Substantia nigra (tissue), 51 donors: ENCODE measurements at places on chromosomes 12 and 14.

- no peak for DNase-seq
Observed at GRCh38 chr14:58258156-58258555, 13.5 kb downstream of the PSMA3 start.

DNA sequence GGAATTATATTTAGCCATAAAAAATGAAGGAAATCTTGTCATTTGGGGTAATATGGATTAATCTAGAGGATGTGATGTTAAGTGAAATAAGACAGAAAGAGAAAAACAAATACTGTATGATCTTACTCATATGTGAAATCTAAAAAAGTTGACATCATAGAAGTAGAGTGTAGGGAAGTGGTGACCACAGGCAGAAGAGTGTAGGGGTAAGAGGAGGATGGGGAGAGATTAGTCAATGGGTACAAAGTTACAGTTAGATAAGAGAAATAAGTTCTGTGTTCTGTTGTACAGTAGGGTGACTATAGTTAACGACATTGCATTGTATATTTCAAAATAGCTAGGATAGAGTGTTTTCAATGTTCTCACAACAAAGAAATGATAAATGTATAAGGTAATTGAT lies 87.0 kb downstream of the TSHR start:
- no peak for DNase-seq

GRCh38 chr12:100138803-100139098 lies 3.9 kb downstream of the BLTP3B start:
- no peak for DNase-seq

GRCh38 chr12:114794049-114794558 lies 110.1 kb upstream of the TBX3 start:
- DNase-seq = no peak

DNA sequence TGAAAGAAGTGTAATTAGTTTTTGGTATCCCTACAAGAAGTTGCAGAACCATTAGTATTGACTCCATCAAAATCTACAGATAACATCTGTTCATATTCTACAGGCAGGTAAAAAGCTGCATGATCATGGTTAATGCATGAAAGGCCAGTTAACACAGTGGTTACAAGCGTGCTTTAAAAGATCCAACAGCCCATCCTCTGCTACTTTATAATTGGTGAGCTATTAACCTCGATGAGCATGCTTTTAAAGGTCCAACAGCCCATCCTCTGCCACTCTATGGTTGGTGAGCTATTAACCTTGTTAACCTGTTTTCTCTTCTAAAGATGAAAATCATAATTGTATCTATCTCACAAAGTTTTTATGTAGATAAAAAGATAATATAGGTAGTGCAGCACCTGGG lies 289.3 kb downstream of the DUSP6 start:
- DNase-seq = no peak

- DNase-seq = no peak
Observed at GRCh38 chr14:68124979-68125731, 305.6 kb downstream of the RAD51B start.

GRCh38 chr12:109775172-109775881 lies 57.9 kb downstream of the TRPV4 start:
- DNase-seq = peak; percentile 69

GRCh38 chr14:101132051-101132571 lies 228.6 kb upstream of the RTL1 start:
- DNase-seq = no peak

- DNase-seq = peak; percentile 4
Observed at GRCh38 chr12:6684609-6685008, 4.6 kb downstream of the ZNF384 start.

DNA sequence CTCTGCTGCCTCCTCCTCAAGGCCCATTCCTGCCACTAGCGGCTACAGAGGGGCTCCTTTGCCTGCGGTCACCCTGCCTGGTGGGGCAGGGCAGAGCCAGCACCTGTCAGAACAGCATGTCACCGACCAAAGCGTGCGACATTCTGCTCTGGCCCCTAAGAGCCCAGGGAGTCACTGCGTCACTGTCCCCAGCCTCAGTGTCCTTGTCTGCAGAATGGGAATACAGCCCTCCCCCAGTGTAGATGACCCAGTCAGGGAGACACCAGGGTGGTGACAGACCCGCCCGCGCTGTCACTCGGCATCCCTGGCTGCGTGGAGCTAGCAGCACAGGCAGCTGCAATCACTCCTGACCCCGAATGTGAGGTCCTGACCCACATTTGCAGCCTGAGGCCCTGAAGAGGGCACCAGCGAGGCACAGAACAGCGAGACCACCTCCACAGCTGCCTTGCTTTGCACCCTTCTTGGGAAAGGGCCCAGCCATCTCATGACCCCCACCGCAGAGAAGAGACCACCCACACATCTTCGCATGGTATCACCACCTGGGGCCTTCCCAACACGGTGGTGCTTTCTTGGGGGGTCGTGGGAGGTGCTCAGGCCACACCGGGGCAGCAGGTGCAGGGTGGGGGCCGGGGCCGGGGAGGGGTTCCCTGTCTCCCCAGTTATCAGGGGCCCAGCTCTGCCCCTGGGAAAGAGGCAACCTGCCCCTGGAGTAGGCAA lies 2.5 kb downstream of the AHNAK2 start:
- no peak for DNase-seq

DNA sequence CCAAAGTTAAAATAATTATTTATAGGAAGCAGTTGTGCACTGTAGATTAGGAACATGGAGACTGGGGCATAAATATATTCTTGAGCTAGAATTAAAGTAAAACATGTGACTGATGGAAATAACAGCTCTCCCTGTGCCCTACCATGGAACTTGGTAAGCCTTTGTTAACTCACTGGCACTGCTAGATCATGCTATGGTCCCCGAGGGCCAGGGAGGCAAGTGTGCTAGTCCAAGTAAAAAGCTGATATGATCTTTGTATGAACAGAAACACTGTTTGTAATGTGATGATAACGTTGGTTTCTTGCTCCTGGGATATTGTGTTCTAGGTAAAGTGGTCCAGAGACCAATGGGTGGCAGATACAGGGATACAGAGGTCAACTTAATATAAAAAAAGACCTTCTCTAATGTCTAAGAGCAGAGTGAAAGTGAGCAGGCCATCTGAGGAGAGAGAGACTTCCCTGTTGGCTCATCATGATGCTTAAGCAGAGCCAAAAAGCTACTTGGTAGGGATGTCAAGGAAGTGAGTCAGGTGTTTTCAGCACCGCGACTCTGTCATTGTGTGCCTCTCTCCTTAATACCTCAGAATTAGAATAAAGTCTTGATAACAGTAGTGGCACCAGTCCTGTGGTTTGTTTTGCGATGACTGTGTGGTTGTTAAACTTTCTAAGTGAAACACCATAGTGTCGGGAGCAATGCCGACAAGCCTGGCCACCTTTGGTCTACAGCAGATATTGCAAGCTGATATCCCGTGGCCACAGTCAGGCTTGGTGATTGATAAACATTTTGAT lies 27.6 kb downstream of the BICD1 start:
- no peak for DNase-seq

GRCh38 chr12:52612431-52613383 lies 5.7 kb downstream of the KRT73 start:
- DNase-seq = no peak

- no peak for DNase-seq
Observed at GRCh38 chr12:86729739-86730138, 473.5 kb upstream of the MGAT4C start.

DNA sequence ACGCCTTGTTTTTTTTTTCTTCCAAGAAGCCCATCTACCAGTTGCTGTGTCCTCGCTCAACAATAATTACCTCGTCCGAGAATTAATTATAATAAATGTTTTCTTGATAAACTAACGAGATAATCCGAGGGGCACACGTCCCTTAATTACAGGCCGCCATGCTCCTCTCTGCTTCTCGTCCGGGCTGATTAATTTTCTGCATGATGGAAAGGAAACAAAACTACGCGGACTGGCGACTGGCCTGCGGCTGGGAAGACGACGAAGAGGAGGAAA lies 2.2 kb downstream of the OTX2 start:
- DNase-seq = no peak

DNA sequence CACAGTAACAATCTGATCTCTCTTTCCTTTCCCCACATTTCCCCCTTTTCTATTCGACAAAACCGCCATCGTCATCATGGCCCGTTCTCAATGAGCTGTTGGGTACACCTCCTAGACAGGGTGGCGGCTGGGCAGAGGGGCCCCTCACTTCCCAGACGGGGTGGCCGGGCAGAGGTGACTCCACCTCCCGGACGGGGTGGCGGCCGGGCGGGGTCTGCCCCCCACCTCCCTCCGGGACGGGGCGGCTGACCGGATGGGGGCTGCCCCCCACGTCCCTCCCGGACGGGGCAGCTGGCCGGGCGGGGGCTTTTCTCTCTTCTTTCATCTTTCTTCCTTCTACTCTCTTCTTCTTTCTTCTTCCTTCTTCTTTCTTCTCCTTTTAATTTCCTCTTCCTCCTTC lies 1.3 kb upstream of the NUBPL start:
- no peak for DNase-seq

- DNase-seq = no peak
Observed at GRCh38 chr12:8912914-8913313, 1.4 kb upstream of the PHC1 start.

DNA sequence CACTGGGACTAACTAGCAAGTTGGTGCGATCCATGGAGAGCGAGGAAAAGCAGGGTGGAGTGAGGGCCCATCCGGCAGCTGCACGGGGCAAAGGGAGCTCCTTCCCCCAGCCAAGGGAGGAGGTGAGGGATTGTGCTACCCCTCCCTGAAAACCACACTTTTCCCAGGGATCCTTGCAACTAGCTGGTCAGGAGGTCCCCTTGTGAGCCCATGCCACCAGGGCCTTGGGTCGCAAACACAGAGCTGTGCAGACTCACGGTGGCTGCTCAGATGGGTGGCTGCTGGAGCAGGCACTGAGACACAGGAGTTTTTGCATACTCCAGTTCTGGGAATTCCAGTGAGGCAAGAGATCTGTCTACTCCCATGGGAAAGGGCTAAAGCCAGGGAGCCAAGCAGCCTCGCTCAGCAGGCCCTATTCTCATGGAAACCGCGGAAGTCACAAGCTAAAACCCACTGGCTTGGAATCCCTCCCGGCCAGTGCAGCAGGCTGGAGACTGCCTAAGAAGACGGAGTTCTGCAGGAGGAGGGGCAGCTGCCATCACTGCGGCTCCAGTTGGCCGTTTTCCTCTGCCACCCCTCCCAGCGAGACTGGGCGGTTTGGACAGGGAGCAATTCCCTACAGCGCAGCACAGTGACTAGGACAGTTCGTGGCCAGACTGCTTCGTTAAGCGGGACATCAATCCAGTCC lies 10.9 kb upstream of the ZNF705A start:
- DNase-seq = peak; percentile 68

DNA sequence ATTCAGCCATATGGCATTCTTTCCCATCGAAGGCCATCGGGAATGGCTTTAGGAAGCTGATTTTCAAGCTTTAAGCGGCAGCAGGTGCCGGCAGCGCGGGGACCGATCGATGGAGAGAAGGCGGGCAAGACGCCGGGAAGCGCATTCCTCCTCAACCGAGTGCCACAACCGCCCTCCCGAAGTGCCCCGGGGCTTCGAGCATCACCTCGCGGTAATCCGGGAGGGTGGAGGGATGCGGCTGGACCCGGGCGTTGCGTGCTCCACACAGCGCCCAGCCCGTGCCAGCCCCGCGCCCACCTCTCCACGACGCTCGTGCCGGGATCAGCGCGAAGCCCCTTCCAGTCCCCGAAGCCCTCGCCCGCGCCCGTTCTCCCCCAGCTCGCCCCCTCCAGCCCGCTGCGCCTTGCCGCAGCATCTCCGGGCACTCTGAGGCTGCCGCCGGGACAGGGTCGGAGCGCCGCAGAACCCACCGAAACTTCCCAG lies 3.2 kb downstream of the USP44 start:
- DNase-seq = peak; percentile 8

- DNase-seq = no peak
Observed at GRCh38 chr12:20211981-20212421, 156.3 kb upstream of the PDE3A start.

GRCh38 chr12:124515981-124516380 lies 51.4 kb downstream of the NCOR2 start:
- no peak for DNase-seq

GRCh38 chr12:118102070-118102469 lies 1.7 kb downstream of the VSIG10 start:
- no peak for DNase-seq

GRCh38 chr14:91310606-91311283 lies 66.2 kb upstream of the GPR68 start:
- no peak for DNase-seq

GRCh38 chr14:104351849-104352492 lies 213.6 kb downstream of the KIF26A start:
- DNase-seq = no peak

DNA sequence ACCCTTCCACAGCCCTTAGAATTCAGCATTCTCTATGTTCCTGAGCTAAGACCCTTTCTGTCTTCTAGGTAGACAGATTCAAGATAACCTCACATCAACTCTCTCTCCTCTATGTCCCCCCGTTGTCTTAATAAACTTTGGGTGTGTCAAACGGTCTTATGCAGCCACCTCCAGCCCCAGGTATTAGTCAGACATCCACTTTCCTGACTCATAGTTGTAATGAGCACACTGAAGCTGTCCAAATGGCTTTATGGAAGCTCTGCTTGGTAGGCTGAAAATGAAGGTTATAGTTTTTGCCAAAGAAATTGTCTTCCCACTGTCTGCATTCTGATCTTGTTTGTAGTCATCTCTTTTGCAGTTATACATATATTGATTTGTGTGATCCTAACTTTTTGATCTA lies 482.0 kb downstream of the RMST start:
- no peak for DNase-seq

GRCh38 chr14:64736271-64737169 lies 32.3 kb downstream of the PLEKHG3 start:
- DNase-seq = no peak

GRCh38 chr14:95700221-95700976 lies 13.5 kb downstream of the TCL1A start:
- DNase-seq = no peak

- DNase-seq = no peak
Observed at GRCh38 chr14:102351023-102351422, 11.7 kb downstream of the CINP start.

- DNase-seq = no peak
Observed at GRCh38 chr12:100061814-100062213, 77.1 kb upstream of the ANKS1B start.

DNA sequence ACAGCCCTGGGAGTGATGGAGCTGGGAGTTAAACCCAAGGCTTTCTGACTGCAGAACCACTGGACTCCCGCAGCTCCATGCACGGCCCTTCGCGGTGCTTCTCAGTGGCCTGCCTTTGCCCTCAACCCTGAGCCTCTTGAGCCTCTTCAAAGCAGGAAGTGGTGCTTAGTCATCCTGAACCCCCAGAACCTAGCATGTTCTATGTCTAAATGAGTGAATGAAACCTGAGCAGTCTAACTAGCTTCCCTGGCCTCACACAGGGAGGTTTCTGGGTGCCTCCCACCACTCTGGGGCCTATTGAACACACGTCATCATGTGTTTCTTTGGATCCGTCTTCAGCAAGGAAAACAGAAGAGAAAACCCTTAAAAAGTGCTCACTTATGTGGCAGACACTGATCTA lies 117.9 kb upstream of the SFSWAP start:
- no peak for DNase-seq
